ENCODE measurements at places on chromosomes 3 and 15.

- no peak for DNase-seq
Measured at GRCh38 chr15:56919609-56920366, 1.3 kb downstream of the TCF12 start.

DNA sequence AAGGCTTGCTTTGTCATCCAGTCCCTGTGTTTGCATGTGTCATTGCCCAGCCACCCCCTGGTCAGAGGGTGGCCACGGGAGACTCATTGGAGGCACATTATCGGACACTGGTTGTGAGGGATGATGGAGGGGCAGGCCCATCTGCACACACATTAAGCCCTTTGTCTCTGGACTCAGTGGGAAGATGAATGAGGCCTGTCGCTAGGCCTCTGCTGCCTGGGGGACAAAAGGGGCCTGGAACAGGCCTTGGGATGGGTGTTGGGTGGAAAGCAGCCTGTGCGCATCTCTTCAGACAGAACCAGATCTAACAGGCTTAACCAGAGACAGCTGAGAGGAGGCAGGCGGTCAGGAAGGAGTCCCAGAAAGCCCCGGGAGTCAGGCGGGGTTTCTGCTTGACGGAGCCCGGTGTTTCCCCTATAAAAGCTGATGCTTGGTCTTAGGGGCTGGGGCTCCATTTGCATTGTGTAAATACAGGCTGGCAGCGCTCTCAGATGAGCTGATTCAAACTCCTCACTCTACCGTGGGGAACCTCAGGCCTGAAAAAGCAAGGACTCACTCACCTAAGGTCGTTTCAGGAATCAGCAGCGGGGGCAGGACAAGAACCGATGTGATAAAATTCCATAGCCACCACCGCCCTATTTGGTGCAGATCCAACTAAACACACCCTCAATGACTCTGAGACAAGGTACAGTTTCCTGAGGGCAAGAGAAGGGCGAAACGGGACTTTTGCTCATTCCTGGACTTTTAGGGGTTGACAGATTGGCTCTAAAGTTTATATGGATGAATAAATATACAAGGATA lies 17.1 kb upstream of the SKIC8 start:
- no peak for DNase-seq

DNA sequence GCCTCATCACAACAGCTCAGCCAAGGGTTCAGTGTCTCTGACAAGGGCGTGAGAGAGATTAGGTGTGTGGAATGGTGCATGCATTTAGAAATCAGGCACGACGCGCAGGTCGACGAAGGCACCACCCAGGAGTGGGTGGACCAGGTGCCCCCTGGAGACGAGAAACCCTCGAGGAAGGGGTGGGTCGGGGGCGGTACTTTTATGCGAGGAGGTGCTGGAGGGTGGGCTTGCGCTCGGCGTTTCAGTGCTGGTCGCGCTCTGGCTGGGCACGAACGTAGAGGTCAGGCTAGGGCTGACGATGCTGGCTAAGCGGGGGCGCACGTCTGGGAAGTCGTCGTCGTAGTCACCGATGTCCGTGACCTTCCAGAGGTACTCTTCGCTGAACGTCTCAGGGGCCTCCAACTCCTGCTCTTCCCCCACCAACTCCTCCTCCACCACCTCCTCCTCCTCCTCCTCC lies 393 bp downstream of the ERICH6 start:
- DNase-seq: no peak

DNA sequence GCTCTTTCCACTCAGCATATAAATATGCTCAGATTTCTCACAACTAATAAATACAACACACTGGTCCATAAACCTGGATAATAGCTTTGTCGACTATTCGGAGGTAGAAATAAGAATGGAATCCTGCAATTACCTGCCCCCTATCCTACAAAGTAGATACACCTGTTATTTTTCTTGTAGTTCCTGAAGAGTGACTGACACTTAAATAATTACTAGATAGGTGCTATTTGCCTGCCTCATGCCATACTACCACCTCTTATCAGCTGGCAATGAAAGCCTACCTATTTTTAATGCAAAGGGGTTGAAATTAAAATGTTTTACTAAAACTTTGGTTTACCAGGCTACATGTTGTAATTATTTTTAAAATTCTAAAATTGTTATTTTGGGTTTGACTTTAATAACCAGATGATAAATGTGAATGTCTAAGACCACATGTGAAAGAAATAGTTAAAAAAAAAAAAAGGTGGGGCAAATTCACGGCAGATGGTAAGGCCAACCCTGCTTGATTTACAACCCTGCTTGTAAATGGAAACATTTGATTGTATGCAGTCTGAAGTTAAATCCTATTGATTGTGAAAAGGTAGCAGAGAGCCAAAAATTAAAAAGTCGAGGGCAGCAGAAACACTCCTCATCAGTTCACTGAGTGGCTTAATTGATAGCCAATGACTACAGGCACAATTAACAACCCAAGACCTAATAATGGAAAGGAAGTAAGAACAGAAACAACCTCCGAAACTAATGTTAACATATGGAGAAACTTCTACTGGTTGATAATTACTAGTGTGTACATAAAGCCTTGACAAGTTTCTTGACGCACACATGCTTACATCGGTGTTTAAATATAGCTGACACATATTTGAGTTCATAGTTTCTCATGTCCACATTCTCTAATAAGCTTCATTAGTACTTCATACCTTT lies 8.9 kb downstream of the PEAK1 start:
- no peak for DNase-seq

GRCh38 chr15:69849232-69849610 lies 248.5 kb downstream of the TLE3 start:
- DNase-seq: no peak

- no peak for DNase-seq
Measured at GRCh38 chr3:155281912-155282311, 11.6 kb downstream of the STRIT1 start.

DNA sequence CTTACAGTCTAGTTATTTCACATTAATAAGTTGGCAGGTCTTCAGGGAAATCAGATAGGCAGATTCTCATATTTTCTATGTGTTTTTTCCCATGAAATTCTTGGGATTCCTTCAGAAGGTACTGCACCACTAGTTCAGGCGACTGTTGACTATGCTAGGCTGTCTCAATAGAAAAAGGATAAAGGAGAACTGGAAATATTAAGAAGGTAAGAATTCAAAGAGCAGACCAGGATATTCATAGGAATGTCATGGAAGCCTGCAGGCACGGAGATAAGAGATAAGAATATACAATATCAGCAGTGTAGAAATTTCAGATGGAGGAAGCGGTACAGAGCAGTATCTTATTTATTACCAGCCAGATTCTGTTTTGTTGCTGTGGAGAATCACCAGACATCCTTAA lies 432.1 kb upstream of the MDFIC2 start:
- DNase-seq: no peak

- DNase-seq: no peak
Measured at GRCh38 chr3:122697952-122698620, 17.4 kb downstream of the PARP14 start.

DNA sequence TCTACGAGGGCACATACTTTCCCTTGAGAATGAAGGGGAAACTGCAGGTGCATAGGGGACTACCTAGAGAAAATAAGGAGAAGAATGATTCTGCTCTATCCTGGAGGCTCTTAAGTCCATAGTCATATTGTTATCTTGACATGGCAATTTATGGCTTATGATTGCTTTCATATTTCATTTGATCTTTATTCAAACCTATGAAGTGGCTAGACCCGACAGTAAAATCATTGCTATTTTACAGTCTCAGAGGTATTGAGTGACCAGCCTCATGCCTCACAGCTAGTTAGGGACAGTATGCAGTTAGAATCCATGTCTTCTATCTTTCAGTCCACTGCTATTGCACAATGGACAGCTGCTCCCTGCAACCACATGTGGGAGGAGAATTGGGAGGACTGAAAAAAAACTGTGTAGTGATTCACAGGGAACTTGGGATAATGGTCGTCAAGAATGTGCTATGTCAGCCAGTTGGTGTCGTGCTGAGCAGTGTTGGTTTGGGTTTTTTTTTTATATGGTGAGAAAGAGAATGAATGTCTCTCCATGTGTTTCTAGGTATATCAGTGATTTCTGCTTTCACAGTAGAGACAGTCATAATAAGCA lies 63.2 kb upstream of the SPPL2A start:
- DNase-seq: no peak

DNA sequence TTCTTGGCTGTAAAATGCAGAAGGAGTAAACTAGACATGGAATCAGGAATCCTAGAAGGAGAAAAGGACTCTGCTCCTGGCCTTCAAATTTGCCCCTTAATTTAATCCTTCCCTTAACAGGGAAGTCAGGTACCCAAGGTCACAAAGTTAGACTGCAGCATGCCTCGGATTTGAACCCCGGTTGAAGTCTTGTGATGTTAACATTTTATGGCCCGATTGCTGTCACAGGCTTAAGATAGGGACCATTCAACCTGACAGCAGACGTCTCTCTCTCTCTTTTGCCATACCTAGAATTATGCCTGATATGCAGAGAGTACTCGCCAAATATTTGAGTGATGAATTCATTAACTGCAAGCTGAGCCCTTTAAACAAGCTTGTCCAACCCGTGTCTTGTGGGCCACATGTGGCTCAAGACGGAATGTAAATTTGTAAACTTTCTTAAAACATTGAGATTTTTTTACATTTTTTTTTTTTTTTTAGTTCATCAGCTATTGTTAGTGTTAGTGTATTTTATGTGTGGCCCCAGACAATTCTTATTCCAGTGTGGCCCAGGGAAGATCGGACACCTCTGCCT lies 217.2 kb downstream of the THSD4 start:
- DNase-seq: no peak
